Stimulated activated CD4-positive, alpha-beta T cell treated with anti-CD3 and anti-CD28 coated beads, TNF-alpha, amount 100 ng/mL, for 24 hours (primary cell): ENCODE measurements at places on chromosomes 5 and 9.

DNA sequence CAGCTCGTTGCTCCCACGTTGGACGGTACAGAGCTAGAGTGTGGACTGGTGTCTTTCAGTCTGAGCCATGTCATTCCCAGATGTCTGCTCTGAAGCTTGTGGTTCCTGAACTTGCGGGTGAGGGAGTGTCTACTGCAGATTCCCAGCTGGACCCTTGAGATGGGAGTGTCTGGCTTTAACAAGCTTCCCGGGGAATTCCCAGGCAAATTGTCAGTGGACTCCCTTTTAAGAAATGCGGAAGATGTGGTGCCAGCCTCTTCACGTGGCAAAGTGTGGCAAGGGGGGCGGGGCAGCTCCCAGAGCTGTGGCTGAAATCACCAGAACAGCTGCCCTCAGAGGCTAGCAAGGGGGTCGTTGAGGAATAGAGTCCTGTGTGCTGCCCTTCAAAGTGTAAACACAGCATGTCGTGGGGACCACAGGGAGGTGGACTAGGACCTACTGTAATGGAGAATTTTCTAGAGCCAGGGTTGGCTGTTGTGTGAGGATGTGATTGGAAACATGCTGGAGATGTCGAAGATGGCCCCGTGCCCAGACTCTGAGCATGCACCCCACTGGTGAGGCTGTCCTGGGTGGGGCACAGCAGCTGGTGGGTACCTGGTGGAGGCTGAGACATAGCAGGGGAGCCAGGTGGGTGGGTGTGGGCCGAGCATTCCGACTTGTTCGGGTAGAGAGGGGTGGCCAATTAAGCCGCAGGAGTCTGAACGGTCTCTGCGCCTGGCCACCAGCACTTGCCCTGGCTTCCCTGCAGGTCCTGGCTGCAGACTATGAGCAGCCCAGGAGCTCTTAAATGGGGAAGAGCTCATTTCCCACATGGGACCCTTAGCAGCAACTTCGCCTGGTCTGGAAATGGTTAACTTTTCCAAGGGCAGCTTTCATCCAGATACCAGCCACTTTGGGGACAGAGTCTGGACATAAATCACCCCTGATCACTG is 37.4 kb downstream of the PRRX2 start:
- no peak for DNase-seq

GRCh38 chr9:128503870-128504269 is 649 bp upstream of the GLE1 start:
- no peak for DNase-seq

DNA sequence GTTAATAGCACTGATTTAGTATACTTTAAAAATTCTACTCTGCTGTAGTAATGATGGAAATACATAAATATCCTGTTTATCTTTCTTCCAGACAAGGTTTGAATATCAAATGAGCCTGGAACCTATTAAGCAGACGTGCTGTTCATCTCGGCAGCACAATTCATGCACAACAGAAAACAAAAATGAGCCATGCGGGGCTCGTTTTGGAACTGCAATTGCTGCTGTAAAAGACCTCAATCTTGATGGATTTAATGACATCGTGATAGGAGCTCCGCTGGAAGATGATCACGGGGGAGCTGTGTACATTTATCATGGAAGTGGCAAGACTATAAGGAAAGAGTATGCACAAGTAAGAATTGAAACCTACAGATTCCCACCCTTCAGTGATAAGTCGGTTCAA is 79.1 kb upstream of the ITGA2 start:
- no peak for DNase-seq

GRCh38 chr5:141692919-141693725 is 11.1 kb upstream of the ARAP3 start:
- DNase-seq: peak; percentile 70

- peak; percentile 2 for DNase-seq
Observed at GRCh38 chr5:57499262-57500050, 16.8 kb upstream of the ACTBL2 start.

GRCh38 chr9:124621371-124622328 is 114.5 kb upstream of the NR5A1 start:
- no peak for DNase-seq
